ENCODE measurements at places on chromosomes 16 and 17.

- no peak for DNase-seq
Measured at GRCh38 chr16:12087901-12088421, 111.4 kb downstream of the SNX29 start.

DNA sequence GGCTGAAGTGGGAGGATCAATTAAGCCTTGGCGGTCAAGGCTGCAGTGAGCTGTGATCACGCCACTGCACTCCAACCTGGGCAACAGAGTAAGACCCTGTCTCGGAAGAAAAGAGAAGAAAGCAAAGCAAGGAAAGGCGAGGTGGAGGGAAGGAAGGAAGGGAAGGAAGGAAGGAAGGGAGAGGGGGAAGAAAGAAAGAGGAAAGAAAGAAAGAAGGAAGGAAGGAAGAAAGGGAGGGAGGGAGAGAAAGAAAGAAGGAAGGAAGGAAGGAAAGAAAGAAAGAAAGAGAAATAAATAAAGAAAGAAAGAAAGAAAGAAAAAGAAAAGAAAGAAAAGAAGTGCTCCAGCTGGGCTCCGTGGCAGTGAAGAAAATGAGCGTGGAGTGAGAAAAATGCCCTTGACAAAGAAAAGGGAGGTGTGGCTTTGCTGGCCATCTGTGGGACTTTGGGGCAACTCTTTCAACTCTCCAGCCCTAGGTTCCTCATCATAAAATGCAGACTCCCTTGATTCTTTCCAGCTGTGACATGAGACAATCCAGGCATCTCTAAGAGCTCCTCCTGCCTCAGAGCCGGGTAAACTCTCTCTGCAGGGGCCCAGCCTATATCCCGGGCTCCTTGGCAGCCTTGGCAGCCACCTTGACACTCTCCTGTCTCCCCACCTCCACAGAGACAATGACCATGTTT, 2.4 kb downstream of the GSDMA start:
- no peak for DNase-seq

- no peak for DNase-seq
Measured at GRCh38 chr16:50103764-50104163, 38.0 kb downstream of the HEATR3 start.

GRCh38 chr16:90020838-90021382, 1.7 kb upstream of the DBNDD1 start:
- DNase-seq = no peak

DNA sequence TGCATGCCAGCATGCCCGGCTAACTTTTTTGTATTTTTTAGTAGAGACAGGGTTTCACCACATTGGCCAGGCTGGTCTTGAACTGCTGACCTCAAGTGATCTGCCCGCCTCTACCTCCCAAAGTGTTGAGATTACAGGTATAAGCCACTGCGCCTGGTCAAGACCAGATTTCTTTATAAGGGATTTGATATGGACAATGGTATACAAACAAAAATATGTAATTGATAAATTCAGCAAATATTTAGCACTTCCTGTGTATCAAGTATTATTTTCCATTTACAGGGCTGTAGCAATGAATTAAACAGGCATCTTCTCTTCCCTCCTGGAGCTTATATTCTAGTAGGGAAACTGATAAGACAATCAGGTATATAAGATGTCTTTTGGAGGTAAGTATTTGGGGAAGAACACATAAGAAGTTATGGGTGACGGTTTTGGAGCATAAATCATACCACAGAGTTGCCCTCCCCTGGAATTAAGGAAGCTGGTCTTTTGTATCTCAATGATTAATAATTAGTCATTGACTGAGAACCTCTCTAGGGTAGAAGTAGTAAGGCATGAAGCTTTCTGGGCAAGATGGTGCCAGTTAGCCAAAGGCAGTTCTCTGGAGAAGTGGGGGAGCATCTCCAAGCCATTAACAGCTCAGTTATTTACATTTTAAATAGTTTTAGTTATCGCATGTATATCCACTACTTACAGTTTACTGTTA, 35.8 kb downstream of the TANC2 start:
- no peak for DNase-seq

- DNase-seq = no peak
Measured at GRCh38 chr17:28907709-28908475, 5.0 kb upstream of the DHRS13 start.

Measured in activated CD4-positive, alpha-beta T cell treated with anti-CD3 and anti-CD28 coated beads, Interleukin-2, Interleukin-6, amounts not matched to agents 100 ng/mL and 50 ng/mL, durations not matched to agents 16 hours and 8 hours (primary cell).